Stimulated activated CD8-positive, alpha-beta memory T cell treated with anti-CD3 and anti-CD28 coated beads, Interleukin-2, amount 100 ng/mL, for 1 hour (primary cell): ENCODE measurements at places on chromosomes 1 and 21.

GRCh38 chr1:236016782-236017400 is 48.0 kb downstream of the NID1 start:
- no peak for DNase-seq

DNA sequence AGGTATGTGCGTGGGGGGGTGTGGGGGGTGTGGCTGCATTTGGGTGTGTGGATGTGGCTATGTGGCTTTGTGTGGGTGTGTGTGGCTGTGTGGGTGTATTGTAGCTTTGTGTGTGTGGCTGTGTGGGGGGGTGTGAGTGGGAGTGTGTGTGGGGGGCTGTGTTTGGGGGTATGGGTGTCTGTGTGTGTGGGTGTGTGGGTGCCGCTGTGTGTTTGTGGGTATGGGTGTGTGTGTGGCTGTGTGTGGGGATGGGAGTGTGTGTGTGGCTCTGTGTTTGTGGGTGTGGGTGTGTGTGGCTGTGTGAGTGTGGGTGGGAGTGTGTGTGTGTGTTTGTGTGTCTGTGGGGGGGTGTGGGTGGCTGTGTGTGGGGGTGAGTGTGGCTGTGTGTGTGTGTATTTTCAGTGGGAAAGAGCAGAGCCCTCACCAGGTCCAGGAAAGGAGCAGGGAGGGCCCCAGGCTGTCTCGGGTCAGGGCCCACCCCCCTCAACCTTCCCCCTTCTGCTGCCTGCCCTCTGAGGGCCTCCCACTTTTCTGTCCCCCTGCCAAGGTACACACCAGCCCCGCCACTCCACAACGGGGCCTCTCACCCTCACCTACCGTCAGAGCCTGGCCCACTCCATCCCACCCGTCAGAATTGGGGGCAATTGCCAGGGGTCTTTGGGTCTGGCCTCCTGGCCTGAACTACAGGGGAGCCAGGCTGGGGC is 1.9 kb upstream of the COL8A2 start:
- DNase-seq = no peak

DNA sequence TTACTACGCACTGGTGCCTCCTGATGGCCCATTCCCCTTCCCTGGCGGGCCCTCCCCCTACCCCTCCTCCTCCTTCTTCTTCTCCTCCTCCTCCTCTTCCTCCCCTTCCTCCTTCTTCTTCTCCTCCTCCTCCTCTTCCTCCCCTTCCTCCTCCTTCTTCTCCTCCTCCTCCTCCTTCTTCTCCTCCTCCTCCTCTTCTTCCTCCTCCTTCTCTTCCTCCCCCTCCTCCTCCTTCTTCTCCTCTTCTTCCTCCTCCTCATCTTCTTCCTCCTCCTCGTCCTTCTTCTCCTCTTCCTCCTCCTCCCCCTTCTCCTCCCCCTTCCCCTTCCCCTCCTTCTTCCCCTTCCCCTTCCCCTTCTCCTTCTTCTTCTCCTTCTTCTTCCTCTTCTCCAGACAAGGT is 64.7 kb upstream of the COG2 start:
- no peak for DNase-seq

- no peak for DNase-seq
These were observed 418.1 kb downstream of the DISC1 start for GRCh38 chr1:232044728-232045127.

- no peak for DNase-seq
These were observed 114.2 kb downstream of the TBX19 start for GRCh38 chr1:168394858-168395257.

- DNase-seq = no peak
These were observed 70.0 kb upstream of the ZNF644 start for GRCh38 chr1:91091812-91092211.

DNA sequence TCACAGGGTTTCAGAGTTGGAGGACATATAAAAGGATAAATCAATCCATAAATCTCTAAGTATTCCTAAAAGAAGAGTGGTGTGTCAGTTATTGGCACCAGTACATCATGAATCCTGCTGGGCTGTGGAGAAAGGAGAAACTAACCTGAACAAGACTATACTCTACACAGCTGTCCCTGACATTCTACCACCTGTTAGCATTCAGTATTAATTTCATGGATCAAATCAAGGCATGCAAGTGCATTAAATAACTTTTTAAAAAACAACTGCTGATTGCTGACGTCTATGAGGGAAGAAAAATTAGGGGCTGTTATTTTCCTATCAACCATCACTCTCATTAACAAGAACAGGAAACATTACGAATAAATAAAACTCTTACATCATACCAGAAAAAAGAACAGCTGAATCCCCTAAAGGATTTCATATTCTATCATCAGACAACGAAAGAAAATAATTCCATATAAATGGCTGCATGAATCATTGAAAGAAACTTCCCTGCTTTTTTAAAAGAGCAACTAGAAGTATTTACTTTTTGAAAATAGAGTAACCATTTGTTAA is 121.7 kb downstream of the ATF6 start:
- no peak for DNase-seq

GRCh38 chr1:208907790-208908189 is 663.6 kb upstream of the PLXNA2 start:
- DNase-seq = no peak

DNA sequence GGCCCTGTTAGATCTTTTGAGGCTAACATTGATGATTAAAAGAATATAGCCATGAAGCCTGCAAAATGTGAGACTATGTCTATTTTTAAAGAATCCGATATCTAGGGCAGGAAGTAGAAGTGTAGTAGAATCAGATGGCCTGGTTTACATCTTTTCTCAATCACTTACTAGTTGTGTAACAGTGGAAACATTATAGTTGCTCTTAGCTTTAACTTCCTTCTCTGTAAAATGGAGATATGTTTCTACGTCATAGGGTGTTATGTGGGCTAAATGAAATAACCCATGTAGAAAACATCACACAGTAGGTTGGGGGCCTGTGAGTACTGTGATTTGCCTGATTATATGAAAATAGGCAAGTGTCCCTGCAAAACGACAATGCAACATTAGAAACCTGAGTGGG is 4.4 kb upstream of the IGFN1 start:
- no peak for DNase-seq

- no peak for DNase-seq
These were observed 36.8 kb upstream of the PKN2 start for GRCh38 chr1:88647249-88647645.
